ENCODE measurements at places on chromosomes 4 and X.

DNA sequence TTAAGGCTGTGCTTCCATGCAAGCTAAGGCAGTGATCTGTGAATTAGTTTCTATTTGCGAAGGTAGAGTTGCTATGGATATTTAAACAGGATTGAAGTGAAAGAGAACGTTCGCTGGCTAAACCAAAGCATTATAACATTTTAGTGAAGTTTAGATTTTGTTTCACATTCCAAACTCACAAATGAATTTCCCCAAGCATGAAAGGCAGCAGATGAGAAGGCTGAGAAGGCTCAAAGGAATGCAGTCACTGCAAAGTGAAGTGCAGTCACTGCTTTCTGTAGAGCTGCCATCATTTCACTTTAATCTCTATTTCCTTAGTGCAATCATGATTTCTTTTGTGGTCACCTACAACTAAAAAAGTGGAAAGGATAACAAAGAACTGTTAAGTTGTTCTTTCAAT is 334.7 kb upstream of the NR3C2 start:
- DNase-seq = no peak

GRCh38 chr4:99635601-99636000 is 22.0 kb downstream of the C4orf54 start:
- DNase-seq = no peak

GRCh38 chr4:5024673-5025072 is 5.4 kb upstream of the CYTL1 start:
- no peak for DNase-seq

DNA sequence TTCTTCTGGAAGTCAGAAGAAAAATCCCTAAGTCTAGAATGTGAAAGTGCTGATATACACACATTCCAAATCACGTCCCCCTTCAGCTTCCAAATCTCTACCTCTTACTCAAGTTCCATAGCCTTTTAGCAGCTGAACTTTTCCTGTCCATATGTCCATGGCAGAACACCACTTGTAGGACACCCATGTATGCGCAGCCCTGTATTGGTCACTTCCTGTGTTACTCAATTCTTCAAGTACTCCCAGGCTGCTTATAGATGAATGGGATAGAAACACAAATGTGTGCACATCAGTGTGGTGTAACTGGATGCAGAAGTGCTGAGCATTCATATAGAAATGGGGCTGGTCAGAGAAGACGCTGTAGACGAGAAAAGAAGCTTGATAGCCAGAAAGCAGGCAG is 18.8 kb downstream of the SRPX2 start:
- no peak for DNase-seq
